Stimulated activated CD8-positive, alpha-beta memory T cell treated with anti-CD3 and anti-CD28 coated beads, Interleukin-4, amount 100 ng/mL, for 4 hours (primary cell): ENCODE measurements at places on chromosomes 11 and 22.

DNA sequence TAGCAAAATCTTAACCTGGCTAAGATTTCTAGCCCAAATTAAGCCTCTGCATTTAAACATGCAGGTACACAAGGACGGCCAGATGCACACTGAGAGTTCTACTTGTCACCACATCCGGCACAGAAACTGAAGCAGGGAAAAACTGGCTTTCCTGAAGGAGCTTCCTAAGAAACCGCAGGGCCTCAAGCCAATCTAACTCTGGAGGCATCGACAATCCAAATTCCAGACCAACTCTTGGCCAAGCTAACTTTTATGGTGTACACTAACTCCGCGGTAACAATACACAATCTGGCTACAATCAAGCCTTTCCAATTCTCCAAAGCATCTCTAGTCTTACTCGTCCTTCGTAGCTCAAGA is 1.2 kb downstream of the MSANTD2 start:
- DNase-seq: no peak

GRCh38 chr22:36052505-36052941 is 23.9 kb upstream of the RBFOX2 start:
- DNase-seq: no peak

- DNase-seq: no peak
Measured at GRCh38 chr11:44862558-44863101, 88.1 kb downstream of the TP53I11 start.

DNA sequence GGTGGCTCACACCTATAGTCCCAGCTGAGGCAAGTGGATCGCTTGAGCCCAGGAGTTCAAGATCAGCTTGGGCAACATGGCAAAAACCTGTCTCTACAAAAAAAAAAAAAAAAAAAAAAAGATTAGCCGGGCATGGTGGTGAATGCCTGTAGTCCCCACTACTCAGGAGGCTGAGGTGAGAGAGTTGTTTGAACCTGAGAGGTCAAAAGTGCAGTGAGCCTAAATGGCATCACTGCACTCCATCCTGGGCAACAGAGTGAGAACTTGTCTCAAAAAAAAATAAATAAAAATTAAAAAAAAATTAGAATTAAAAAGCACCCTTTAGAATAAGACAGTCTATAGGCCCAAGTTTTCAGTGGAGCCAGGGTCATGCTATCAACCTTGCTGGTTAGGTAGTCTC is 95.5 kb downstream of the PDHX start:
- DNase-seq: no peak

GRCh38 chr11:115716601-115717529 is 212.7 kb upstream of the CADM1 start:
- no peak for DNase-seq

GRCh38 chr11:47383071-47383470 is 4.7 kb upstream of the SPI1 start:
- no peak for DNase-seq

GRCh38 chr11:130999992-131000770 is 83.9 kb upstream of the SNX19 start:
- DNase-seq: no peak

GRCh38 chr22:43262990-43263644 is 76.2 kb upstream of the TTLL12 start:
- no peak for DNase-seq

- no peak for DNase-seq
Measured at GRCh38 chr11:82458761-82459160, 274.9 kb downstream of the FAM181B start.

DNA sequence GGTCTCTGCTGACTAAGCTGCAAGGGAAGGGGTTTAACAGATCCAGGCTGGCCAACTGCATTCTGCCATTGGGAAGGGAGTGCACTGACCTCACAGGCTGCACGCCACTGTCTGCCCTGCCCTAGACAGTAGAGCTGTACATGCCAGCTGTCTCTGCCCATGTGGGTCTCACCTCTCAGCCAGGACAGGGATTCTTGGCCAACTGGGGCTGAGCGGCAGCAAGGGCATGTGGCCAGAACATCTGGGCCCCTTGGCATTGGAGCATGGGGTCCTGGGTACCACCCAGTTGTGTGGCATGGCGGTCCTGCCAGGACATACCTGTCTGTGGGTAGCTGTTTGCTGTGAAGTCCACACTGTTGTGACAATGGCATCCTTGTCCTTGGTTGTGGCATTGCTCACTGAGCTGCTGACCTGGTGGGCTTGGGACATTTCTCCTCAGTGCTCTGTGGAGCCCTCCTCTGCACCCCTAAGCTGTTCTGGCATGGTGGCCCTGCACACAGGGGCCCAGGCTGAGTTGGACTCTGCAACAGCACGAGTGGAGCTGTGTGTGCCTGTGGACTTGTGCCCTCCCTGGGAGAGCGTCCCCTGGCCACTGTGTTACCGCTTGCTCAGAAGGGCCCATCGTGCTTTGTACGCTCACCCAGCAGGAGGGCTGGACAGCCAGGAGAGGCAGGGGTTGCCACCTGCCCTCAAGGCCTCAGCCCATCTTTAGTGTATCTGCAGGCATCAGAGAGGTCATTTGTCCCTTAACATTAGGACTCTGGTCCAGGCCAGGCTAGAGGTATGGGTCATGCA is 46.7 kb downstream of the MED15 start:
- no peak for DNase-seq

- no peak for DNase-seq
Measured at GRCh38 chr11:18236664-18237356, at the start of gene SAA4. SAA4 (minus strand) TSS chr11:18236802; CDS start chr11:18235926, 876 bp downstream.

DNA sequence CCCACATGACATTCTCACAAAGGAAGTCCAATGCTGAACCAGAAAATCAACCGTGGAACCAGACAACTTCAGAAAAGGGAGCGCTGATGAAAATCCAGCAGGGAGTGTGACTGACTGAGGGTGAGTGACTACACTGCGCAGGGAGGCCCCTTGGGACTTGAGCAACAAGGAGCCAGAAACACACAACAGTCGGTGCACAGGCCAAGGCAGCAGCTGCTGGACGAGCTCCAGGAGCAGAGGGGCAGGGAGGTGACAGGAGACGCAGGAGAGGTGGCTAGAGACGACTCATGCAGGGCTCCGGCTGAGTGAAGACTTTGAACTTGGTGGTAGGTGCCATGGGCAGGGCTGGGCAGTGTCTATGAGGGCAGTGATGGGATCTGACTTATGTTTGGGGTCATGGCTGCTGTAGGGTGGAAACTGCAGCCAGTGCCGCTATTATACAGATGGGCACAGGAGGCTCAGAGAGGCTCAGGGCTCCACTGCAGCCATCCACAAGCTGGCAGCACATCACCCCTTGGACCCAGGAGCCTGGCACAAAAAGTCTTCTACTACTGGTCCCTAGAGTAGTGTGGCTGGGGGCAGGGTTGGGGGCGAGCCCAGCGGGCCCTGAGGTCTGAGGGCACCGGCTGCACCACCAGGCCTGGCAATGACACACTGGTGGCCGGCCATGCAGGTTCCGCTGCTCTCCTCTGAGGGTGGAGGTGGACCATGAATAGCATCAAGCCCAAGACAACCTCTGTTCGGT is 10.3 kb upstream of the FADD start:
- DNase-seq: no peak
